Urinary bladder (tissue), 4 donors: ENCODE measurements at places on chromosomes 4 and X.
A peak's percentile ranks its signal among the peaks of the same experiment; 100 is the strongest.

GRCh38 chr4:149910177-149910576 lies 94.5 kb upstream of the IQCM start:
- no peak for DNase-seq

- DNase-seq: no peak
These were observed 16.8 kb upstream of the NFXL1 start for GRCh38 chr4:47930971-47931804.

DNA sequence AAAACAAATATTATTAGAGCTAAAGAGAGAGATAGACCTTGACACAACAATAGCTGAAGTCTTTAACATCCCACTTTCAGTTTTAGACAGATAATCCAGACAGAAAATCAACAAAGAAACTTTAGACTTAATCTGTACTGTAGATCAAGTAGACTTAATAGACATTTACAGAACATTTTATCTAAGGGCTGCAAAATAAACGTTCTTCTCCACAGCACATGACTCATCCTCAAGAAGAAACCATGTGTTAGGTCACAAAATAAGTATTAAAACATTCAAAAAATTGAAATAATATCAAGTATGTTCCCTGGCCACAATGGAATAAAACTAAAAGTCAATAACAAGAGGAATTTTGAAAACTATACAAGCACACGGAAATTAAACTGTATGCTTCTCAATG lies 1510.3 kb upstream of the PCDH10 start:
- DNase-seq: no peak

- no peak for DNase-seq
These were observed 124.4 kb downstream of the RELL1 start for GRCh38 chr4:37561803-37562207.

GRCh38 chr4:117134386-117134785 lies 49.0 kb upstream of the TRAM1L1 start:
- peak; percentile 21 for DNase-seq

- DNase-seq: no peak
These were observed 241.4 kb downstream of the UGT8 start for GRCh38 chr4:114839986-114840385.

DNA sequence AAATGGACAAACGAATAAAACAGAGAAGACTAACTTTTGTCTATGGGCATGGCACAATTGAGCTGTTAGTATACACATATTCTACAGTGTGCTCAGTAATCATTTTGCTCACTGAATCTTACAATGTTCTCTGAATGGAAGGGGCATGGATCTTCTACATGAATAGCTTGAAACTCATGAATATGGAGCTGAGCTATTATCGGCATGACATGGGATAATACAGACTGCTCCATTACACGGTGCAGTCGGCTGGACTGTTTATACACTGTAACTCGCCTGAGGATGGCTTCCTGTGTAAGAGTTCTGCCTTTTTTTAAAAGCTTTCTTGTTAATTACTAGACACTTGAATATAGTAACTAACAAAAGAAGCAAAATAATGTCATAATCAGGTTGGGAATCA lies 368.5 kb upstream of the MAD2L1 start:
- DNase-seq: no peak

DNA sequence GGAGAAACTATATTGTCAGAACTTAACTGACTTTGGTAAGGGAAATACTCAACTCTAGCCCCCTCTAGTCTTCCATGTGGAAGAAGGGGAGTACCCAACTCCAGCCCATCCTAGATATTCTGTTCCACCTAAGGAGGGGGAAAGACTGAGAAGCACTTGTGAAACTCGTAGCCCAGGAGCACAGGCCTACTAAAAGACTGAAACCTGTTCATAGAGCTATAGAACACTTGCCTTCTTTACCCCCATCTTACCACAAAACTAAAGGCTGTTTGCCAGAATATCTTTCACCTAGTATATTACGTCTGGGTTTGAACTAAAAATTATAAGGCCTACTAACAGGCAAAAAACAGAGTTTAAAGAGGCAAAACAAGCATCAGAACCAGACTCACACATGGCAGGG lies 15.5 kb downstream of the CLDN22 start:
- no peak for DNase-seq
